ENCODE measurements at places on chromosomes 1 and 21. TPM values are rescaled to one million over a fixed set of nuclear protein-coding genes. Genes with fewer than 3 reads are reported as not detected.

Gene PADI4
- 0.99 TPM for polyA plus RNA-seq

- DNase-seq, result no peak
These were observed 400.7 kb downstream of the NEGR1 start for GRCh38 chr1:71881611-71882010.

DNA sequence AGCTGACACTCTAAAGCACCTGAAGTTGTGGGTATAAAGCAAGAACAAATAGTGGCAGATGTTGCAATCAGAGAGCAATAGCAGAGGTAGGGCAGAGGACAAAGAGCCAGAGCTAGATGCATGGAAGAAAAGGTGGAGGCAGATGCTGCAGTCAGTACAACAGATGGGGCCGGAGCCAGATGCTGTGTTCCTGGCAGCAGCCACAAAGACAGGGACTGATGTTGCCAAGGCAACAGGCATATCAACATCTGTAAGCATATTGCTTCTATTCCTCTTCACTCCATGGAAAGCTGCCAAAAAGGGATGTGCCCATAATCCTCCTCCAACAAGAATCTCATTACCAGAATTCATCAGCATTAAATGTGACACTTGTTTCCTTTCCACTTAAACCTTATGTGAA, 108.0 kb downstream of the TNNI3K start:
- peak; percentile 79 for DNase-seq

Gene AGBL4
- 0.93 TPM for polyA plus RNA-seq

DNA sequence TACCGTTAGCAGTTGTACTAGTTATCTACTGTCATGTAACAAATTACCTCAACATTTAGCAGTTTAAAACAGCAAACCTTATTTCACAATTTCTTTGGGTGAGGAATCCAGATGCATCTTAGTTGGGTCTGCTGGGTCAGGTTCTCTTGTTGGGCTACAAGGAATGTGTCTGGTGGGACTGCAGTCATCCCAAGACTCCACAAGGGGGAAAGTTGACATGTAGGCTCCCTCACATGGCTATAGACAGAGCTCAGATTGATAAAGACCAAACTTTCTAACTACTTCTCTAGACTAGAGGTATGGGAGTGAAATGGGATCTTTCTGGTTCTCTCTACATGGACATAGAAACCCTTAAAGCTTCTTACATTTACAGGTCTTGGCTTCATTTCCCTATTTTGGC, 160.9 kb downstream of the UCK2 start:
- DNase-seq, result no peak

Gene MROH9
- polyA plus RNA-seq, result not detected

Gene SLC30A1
- 28.5 TPM for polyA plus RNA-seq

Gene YOD1
- 14.7 TPM for polyA plus RNA-seq

Gene SPATA21
- polyA plus RNA-seq, result 0.37 TPM

DNA sequence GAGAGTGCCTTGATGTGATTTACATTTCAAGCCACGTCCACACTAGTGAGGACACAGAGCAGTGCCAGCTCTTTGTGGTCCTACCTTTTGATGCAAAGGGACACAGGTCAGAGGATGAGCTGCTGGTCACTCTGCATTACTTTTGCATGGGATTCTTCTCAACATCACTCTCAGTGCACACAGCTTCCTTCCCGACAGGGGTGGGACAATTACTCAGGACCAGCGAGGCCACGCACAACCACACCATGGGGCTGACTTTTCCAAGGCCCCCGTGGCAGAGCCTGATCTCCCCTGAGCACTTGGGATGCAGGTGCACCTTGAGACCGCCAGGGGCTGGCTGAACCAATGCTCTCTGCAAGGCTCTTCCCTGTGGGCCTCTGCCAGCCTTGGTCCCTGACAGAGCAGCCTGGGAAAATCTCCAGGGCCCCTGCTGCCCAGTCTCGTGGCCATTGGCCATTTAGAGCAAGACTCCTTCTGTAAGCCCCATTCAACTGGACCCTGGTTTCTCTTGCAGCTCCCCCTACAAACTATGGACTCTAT, 13.2 kb upstream of the PRAMEF12 start:
- DNase-seq, result no peak

GRCh38 chr1:61293197-61293596, 210.8 kb downstream of the NFIA start:
- no peak for DNase-seq
